ENCODE measurements at places on chromosomes 2 and 18.

DNA sequence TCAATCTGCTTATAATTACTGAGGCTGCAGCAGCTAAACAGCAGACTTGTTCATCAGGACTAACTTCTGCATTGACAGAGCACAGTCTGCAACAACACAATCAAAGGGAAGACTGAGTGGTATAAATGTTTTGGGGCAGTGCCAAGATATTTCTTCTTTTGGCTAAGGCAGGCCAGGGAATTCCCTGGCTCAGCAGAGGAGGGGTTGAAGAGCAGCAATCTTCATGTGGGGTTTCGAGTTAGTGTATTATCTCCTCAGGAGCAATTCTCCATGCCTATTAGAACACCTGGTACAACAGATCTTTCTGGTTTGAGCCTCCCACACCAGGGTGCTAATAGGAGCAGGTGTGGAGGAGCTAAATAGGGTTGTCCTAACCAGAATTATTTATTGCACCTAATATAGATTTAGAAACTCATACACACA is 103.0 kb upstream of the STK17B start:
- no peak for DNase-seq

DNA sequence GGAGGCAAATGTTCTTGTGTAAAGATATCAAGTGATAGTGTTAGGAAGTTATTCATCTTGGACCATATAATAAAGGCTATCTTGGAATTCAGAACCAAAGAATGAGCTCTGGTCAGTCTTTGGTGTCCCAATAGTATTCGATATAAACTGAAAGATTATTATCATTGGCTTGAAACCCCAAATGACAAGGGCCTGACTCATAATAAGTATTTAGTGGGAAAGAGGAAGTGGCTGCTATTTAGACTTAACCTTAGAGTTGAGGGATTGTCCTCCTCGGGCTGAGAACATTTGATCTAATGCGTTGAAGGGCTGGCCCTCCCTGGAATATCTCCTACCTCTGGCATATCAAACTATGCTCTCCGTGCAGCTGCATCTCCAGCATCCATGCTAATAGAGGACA is 67.5 kb downstream of the CDH20 start:
- no peak for DNase-seq

- DNase-seq = no peak
Measured at GRCh38 chr2:82494739-82495138, 1964.3 kb downstream of the SUCLG1 start.

DNA sequence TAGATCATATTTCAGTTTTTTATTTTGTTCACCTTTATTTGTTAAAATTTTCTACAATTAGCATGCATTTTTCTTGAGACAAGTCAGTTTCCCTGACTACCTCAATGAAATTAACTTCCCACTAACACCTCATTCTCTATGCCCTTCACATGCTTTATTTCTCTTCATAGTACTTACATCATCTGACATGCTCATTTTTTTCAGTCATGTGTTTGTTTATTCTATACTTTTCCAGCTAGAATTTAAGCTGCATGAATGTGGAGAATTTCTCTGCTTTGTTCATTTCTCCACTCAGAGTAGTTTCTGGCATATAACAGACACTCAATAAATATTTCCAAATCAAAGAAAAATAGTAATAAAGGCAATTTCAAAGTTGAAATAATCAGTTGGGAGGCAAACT is 78.9 kb upstream of the SCN7A start:
- DNase-seq = no peak

- DNase-seq = no peak
Measured at GRCh38 chr18:8322486-8322885, 286.8 kb upstream of the RAB12 start.

DNA sequence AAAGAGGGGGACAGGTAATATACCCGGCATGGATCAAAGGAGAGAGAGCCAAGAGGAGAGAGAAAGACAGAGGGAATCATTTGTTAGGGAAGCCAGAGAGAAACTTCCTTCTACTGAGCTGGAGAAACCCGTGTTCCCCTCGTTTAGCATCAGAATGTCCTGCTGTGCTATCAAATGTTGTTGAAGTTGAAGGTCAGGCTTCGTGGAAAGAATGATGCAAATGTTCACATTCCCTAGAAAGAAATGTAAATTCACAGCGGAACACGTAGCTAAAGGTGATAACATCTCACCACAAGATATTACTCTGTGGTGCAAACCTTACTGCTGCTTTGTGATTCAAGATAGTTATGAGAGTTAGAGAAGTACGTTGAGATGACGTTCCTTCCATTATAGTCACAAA is 258.1 kb downstream of the LNPK start:
- no peak for DNase-seq

DNA sequence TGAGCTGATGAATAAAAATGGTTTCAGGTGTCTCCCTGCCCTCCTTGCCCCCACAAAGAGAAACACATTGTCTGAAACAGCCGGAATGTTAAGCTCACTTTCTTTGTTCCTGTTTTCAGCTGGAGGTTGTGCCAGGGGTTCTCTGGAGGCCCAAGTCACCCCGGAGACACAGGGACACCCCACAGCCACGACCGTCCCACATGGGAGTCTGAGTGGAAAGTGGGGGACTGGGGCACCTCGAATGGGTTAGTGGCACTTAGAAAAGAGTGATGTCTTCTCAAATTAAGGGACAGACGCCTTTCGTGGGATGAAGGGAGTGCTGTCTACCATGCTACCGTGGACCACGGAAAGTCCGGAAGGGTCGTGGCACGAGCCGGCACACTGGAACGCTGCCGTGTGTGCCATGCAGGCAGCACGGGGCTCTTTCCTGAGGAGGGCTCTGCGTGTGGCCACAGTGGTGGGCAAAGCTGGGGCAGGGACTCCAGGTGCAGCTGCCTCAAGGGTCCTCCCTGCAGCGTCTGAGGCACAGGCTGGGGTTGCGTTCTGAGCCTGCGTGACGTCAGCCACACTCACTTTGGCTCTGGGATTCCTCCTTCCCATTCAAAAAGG is 39.4 kb upstream of the CTDP1 start:
- no peak for DNase-seq

DNA sequence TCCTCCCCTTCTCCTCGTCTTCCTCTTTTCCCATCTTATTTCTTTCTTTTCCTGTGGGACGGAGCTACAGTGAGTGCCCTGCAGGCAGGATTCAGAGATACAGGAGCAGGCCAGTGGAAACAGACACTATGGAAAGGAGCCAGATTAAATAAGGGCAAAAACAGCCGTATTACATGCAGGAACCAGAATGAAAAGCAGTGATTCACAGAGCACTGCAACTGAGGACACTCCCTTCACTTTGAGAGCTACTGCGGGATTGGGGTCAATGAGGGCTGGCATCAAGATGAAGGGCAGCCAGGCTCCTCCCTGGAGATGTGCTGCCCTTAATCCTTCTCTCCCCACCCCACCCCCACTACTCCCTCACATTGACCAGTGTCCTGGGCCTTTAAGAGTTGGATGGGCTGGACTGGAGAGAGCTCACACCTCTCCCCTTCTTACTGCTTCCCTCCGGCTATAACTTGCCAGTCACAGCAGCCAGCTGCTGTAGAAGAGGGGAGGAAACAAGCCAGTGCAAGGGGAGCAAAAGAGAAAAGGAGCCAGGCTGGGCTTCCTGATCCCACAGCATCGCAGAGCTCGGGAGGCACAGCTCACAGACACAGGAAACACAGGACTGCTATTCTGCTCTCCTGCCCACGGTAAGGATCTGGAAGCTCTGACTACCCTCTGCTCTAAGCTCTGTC is at the start of gene PLCD4:
PLCD4 (plus strand) TSS at position 464 of the 680 bp plus-strand sequence. CDS start 7,841 bp downstream, outside the sequence.
- no peak for DNase-seq

- no peak for DNase-seq
Measured at GRCh38 chr2:33433279-33434235, 42.9 kb upstream of the RASGRP3 start.

DNA sequence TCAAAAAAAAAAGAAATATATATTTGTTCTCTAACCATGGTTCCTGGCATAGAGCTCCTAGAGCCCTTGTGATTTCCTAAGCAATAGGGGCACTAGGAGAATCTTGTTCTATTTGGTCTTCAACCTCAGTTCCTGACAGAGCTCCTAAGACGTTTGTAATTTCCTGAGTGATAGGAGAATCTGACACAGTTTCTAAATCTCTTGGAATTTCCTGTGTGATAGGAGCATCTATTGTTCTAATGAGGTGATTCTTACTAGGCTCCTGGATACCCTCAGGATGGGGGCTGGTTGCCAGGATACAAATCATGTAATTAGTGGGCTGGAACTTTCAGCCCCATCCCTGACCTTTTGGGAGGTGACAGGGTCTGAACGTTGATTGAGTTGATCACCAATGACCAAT is 245.8 kb downstream of the ZEB2 start:
- DNase-seq = no peak

GRCh38 chr2:28413899-28414295 is 21.2 kb downstream of the FOSL2 start:
- DNase-seq = no peak

DNA sequence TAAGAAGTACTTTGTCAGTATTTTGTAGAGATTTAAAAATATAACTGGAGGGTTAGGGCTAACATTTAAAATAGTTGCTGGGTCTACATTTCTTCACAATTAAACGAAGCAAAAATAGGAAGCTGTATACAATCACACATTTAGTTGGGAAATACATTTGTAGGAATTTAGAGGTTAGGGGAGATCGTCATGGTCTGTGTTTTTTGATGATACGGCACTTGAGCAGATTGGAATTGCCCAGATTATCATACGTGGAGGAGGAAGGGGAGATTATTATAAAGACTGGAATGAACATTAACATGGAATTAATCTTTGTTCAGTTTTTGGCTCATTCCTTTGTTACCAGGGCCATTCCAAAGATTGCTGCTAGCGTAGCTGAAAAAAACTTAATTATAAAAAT is 84.6 kb downstream of the MTA3 start:
- DNase-seq = no peak

- DNase-seq = no peak
Measured at GRCh38 chr2:20509770-20510490, 63.1 kb downstream of the RHOB start.

DNA sequence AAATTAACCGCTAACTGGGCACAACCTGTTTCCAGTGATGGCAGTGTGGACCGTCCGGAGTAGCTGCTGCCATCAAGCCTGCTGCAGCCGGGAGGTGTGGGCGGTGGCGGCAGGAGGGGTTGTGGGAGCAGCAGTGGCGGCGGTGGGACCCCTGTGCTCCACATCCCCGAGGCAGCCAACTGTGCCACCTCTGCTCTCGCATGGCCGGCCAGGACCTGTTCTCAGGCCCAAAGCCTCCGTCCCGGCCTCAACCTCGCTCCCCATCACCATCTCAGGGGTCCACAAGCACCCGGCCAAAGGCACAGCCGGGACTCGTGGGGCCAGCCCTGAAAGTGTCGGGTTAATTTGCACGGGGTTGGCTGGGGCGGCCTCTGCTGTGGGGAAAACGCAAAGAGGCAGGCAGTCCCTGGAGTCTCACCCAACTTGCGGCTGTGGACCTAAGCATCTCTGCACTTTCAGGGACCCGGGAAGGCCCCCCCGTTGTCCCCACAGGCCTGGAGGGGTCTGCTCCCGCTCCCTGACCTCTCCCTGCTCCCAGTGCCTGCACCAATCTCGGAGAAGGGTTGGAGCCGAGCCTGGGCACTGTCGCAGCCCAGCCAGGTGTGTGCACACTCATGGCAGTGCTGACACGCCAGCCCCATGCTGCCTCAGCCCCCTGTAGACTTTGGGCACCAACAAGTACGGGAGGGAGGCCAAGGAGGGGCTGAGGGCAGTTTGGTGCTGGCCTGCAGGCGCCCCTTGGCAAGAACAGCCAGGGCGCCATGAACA is 44.4 kb upstream of the PEX13 start:
- no peak for DNase-seq

DNA sequence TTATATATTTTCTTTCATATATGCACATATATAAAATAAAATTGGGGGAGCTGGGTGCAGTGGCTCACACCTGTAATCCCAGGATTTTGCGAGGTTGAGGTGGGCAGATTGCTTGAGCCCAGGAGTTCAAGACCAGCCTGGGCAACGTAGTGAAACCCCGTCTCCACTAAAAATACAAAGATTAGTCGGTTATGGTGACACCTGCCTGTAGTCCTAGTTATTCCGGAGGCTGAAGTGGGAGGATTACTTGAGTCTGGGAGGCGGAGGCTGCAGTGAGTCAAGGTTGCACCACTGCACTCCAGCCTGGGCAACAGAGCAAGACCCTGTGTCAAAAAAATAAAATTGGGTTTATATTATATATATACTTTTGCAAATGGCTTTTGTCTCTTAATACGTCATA is 39.6 kb upstream of the TFCP2L1 start:
- DNase-seq = no peak

- DNase-seq = no peak
Measured at GRCh38 chr2:20348542-20348941, 2.1 kb downstream of the PUM2 start.

GRCh38 chr18:38572554-38573111 is 1007.0 kb upstream of the CELF4 start:
- no peak for DNase-seq

GRCh38 chr18:3667255-3668137 is 217.5 kb downstream of the TGIF1 start:
- no peak for DNase-seq

DNA sequence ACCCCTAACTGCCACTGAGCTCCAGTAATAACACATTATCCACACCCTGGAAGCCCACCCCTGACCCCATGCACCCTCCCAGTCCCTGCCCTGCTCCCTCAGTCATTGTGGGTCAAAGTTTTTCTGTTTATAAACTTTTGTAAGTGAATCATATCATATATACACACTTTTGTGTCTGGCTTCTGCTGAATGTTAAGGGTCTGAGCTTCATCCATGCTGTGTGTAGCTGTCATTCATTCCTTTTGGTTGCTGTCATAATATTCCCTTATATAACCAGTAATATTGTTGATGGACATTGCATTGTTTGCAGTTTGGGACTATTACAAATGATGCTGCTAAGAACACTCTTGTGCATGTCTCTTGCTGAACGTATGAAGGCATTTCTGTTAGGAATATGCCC is 14.5 kb downstream of the CNNM4 start:
- DNase-seq = no peak

Data from LNCaP clone FGC (cell line).